Stimulated activated CD4-positive, alpha-beta T cell treated with anti-CD3 and anti-CD28 coated beads, TNF-alpha, amount 100 ng/mL, for 1 hour (primary cell): ENCODE measurements at places on chromosomes 7 and 10.

GRCh38 chr7:149811221-149811620, 27.0 kb upstream of the ZNF862 start:
- DNase-seq = no peak

DNA sequence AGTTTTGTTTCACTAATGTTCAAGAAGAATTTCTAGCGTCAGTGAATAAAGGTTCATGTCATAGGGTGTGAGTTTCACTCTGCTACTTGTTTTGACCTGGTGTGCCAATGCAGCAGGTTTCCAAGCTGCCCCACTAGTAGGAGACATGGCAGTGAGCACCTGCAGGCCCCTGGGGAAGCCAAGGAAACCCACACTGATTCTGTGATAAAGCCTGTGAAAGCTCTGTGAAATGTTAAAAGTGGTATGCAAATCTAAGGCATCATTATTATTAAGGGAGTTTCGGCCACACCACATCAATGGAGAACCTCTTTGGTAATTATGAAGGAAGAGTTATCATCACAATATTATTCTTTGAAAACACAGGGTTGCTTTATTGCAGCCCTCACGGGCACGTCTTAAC, 46.4 kb downstream of the ABCB5 start:
- DNase-seq = no peak

DNA sequence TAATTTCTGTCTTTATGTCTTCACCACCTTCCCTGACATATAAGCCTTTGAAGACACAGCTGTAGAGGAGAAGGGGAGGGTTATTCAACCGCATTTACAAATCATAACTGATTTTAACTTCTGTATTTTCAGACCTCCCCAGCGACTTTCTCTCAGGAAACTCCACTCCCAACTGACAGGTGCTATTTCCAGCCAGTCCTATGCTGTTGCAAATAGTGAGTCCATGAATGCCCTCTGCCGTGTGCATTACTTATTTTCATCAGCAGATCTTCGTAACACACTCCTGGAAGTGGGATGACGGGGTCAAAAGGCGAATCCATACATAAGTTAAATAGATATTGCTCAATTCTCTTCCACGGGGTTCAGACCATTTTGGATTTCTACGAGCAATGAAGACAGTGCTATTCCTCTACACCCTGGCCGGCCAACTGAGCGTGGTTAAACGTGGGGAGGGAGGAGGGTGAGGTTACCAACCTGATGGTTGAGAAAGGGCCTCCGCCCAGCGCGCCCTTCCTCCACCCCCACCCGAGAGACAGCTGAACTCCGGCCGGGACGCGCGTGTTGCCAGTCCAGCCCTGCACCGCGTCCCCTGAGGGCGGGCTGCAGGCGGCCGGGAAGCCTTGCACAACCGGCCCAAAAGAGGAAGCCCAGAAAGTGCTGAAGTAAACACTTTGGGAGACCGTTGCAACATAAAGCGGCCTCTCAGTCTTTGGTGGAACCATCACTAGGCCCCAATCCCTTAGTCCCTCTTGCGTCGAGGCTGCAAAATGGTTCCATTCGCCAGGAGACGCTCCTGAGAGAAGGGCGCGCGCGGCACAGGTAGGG, at the start of gene APBB1IP:
TSS of gene APBB1IP (plus strand) at position 705 of the 825 bp plus-strand sequence. CDS start 53,986 bp downstream, outside the sequence.
- DNase-seq = peak; percentile 24

GRCh38 chr10:20109613-20110012, 293.4 kb downstream of the PLXDC2 start:
- no peak for DNase-seq

GRCh38 chr7:28208506-28208905, 27.9 kb upstream of the JAZF1 start:
- no peak for DNase-seq

DNA sequence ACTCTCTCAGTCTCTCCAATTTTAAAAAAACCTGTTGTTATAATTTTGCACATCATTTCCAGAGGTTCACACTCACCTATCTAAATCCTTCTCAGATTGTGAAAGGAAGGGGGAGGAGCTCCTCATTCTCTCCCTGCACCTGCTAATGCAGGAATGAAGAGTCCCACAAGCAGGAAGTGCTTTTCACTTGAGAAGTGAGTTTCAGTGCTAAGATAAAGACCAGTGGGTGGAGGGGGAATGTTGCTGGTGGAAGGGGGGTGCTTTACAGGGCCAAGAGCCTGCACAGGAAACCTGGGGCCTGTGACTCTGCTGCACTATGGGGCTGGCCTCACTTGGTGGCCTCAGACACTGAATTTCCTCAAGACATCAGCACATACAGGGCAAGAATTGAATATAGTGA, 176.4 kb downstream of the PTPN20 start:
- DNase-seq = no peak

DNA sequence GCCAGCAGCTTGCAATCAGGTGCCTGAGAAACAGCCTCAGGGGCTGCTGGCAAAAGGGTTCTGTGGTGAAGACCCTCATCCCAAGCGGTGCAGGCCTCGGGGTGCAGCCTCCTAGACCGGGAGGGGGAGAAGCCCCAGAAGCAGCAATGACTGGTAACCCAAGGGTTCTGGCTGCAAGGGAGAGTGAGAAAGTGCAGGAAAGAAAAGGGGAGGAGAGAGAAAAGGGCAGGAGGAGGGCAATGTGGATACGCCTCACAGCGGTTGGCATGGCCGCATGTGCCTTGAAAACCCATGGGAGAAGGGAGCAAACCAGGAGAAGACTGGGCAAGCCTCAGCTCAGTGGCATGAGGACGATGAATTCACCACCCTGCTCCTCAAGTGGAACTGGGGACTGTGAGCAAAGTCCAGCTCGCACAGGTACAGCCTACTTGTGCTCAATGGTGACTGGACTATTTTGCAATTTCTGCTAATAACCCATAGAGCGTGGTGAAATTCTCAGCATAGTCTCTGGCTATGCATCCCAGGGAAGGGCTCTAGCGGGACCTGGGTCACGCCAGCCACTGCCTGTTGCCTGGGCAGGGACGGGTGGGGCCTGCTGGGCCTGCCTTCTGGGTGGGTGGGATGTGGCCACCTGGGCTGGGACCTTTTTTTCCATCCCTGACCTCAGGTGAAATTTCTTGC, 6.2 kb downstream of the CLRN3 start:
- DNase-seq = no peak

DNA sequence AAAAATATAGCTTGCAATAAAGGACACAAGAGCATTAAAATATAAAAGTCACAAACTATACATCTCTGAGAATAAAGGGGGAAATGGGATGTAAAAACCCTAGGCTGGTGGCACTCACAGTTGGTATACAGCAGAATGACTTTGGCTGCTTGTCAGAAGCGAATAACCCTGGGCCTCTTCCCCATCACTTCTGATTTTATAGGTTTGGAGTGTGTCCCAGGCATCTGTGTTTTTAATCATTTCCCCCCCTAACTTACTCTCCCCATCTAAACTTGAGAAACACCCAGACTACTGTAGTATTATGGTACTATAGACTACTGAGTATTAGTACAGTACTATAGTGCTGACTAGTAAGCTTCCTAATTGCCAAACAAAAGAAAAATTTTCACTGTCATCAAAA, 1.8 kb upstream of the RPA3 start:
- DNase-seq = no peak

- DNase-seq = no peak
Observed at GRCh38 chr10:75444781-75445386, 13.5 kb downstream of the LRMDA start.

DNA sequence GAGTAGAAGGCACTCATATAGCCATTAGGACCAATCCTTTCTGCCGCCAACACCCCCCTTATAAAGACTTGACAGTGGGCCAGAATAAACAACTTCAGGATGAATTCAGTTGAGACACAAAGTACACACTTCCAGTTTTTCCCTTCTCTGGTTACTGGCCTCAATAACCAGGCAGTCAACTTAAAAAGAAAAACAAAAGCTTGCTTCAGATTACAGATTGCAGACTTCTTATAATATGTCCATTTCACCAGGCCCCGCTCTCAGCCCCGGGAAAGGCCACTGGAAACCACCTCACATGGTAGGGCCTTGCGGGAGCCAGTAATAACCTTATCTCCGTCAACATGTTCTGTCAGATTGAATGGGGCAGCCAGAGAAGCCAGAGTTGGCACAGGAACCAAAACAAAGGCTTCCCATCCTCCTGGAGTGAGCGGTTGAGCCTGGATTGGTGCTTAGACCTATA, 108.8 kb downstream of the EGFR start:
- DNase-seq = no peak

DNA sequence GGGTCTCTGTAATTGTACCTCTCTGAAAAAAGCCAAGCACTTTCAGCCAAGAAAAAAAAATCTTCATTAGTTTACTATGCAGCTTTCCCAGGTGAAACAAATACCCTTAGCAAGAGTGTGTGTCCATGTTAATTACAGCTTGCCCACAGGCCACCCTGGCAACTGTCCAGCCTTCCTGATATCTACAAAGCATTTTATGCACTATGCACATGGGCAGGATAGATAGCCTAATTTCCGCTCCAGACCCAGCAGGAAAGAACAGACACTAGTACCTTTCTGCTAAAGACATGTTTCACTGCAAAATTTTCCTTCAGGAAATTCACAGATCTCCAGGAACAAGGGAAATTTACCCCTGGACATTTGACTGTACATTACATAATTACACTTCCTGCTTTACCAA, 24.4 kb downstream of the CACNA2D1 start:
- no peak for DNase-seq

DNA sequence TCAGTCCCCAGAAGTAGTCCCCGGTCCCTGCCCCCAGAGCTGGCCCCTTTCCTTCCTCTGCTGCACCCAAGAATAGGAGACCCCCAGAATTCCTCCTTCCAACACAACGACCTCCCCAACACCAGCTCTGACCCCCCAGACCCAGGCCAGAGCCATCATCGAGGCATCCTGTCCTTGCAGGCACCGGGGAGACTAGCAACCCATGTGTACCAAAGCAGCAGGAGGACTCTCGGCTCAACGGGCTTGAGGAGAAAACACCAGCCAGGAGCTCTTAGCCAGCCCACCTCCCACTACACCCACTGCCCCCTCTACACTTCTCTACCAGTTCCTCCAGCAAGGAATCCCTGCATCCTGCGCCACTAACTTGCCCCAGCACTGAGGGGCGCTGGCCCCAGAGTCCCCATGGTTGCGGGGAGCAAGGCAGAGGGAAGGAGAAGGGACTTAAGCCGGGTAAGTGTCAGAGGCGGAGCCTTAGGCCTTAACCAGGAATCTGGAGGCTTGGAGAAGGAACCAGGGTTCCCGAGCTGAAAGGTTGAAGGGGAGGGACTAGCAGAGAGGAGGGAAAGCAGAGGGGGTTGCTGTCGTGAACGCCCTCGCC, 3.9 kb downstream of the GRID1 start:
- no peak for DNase-seq

GRCh38 chr10:18145652-18146051, 5.4 kb downstream of the CACNB2 start:
- DNase-seq = no peak

- no peak for DNase-seq
Observed at GRCh38 chr7:117146059-117146458, 176.8 kb downstream of the WNT2 start.

DNA sequence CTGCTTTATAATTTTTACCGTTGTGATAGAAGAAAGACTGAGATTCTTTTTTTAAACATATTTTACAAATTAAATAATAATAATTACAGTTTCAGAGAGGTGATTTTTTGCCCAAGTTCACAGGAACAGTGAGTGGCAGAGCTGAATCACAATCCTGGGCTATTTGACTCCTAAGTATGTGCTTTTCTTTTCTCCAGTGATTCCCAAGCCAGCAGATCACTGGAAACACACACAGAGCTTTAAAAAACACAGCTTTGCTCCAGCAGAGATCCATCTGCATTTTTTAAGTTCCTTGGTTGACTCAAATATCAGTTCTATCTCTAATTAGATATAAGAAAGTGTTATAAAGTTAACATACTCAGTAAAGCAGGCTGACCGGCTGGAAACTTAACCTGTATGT, 69.0 kb downstream of the AHR start:
- DNase-seq = no peak

DNA sequence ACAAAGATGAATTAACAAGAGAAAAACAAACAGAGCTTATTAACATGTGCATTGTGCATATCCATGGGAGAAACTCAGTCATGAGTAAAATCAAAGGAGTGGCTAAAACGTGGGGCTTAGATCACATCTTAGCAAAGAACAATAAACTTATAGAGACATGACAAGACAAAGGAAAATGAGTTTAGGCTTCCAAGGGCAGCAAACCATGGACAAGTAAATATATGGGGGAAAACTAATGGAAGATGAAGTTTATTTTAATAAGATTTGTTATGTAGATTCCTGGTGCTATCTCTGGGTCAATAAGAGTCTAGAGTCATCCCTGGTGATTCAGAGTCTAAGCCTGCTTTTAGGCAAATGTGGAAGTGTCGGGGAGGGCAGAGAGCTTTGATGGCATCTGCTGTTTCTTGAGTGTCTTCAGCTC, 87.2 kb upstream of the PLPP4 start:
- DNase-seq = no peak

DNA sequence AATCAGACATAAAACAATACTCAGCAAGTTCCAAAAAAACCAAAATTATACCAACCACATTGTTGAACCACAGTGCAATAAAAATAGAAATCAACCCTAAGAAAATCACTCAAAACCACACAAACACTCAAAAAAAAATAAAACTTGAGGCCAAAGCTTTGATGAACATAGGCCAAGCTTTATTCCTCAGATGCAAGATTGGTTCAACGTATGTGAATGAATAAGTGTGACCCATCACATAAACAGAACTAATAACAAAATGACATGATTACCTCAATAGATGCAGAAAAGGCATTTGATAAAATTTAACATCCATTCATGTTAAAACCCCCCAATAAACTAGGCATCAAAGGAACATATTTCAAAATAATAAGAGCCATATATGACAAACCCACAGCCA, 506.1 kb upstream of the FZD8 start:
- no peak for DNase-seq

DNA sequence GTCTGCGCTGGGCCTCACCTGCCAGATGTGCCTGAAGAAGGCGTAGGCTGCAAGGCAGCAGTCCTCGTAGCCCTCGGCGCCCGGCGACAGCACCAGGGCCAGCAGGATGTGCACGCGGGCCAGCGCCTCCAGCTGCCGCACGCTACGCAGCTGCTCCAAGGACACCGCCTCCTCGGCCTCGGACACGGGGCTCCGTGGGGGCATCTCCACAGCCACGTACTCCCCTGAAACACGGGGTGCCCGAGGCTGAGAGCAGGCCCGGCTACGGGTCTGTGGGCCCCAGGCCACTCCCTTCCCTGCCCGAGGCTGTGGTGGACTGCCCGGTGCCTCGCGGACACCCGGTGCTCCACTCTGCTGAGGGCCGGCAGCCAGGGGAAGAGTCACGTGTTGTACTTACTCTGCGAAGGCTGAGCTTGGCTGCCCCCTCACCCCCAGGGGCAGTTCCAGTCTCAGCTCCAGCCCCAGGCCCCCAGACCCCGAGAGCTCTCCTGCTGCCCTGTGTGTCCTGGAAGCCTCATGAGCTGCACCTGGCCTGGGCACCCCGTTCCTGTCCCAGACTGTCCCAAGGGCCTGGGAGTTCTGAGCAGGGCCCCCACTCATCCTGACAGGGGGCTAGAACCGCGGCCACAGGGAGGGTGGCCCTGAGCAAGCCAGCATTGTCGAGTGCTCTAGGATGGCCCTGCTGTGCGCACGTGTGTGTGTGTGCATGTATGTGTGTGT, 62.8 kb downstream of the CFAP46 start:
- DNase-seq = no peak
